ENCODE measurements at places on chromosomes 4 and X.
A peak's percentile ranks its signal among the peaks of the same experiment; 100 is the strongest.

- DNase-seq, result no peak
Measured at GRCh38 chr4:52996261-52997131, 134.4 kb downstream of the RASL11B start.

- no peak for DNase-seq
Measured at GRCh38 chr4:24315056-24315455, 269.3 kb downstream of the DHX15 start.

DNA sequence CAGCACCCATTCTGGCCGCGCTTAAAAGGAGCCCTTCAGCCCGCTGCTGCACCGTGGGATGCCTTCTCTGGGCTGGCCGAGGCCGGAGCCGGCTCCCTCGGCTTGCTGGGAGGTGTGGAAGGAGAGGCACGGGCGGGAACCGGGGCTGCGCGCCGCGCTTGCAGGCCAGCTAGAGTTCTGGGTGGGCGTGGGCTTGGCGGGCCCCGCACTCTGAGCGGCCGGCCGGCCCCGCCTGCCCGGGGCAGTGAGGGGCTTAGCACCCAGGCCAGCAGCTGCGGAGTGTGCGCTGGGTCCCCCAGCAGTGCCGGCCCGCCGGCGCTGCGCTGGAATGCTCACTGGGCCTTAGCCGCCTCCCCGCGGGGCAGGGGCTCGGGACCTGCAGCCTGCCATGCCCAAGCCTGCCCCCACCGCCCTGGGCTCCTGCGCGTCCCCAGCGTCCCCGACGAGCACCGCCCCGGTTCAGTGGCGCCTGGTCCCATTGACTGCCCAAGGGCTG, 111.3 kb downstream of the PCDH18 start:
- no peak for DNase-seq

GRCh38 chr4:140808256-140808655, 52.1 kb upstream of the TBC1D9 start:
- DNase-seq, result no peak

DNA sequence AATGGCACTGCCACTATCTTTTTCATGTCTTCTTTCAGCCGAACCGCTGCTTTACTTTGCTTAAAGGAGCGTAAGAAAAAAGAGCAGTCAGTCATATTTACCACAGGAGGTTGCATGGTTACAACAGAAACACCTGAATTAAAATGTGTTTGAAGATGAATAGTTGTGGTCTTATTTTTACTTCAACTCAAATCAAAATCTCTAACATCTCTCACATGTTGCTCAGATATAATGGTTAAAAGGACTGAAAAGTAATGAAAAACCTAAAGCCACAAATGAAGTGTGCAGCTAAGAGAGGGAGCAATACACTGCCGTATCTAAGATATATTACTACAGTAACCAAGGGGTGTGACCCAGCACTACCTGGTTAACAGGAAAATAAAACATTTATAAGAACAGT, 27.4 kb downstream of the FAM13A start:
- DNase-seq, result peak; percentile 15

DNA sequence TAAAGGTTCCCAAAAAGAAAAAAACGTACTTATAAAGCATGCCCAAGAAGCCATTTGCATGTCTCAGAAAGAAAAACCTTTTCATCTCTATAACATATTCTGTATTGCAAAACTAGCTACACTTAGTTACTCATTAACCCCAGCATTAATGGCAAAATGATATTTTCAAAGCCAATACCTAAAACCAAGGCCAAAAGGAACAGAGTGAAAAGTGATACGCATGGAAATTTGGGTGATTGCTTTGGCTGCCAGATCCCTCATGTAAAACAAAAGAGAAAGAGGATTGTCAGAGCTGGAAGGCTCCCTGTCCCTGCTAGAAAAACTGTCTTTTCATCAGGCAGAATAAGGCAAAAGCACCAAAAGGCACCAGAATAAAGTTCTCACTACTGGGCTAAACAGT, 46.8 kb upstream of the RADX start:
- DNase-seq, result no peak

- DNase-seq, result no peak
Measured at GRCh38 chrX:19814240-19814639, 73.2 kb downstream of the SH3KBP1 start.

GRCh38 chr4:173527103-173527891, 2.7 kb downstream of the HAND2 start:
- no peak for DNase-seq

- no peak for DNase-seq
Measured at GRCh38 chr4:176875446-176875930, 82.8 kb upstream of the VEGFC start.

- peak; percentile 42 for DNase-seq
Measured at GRCh38 chr4:56976837-56977320, 527 bp downstream of the NOA1 start.

DNA sequence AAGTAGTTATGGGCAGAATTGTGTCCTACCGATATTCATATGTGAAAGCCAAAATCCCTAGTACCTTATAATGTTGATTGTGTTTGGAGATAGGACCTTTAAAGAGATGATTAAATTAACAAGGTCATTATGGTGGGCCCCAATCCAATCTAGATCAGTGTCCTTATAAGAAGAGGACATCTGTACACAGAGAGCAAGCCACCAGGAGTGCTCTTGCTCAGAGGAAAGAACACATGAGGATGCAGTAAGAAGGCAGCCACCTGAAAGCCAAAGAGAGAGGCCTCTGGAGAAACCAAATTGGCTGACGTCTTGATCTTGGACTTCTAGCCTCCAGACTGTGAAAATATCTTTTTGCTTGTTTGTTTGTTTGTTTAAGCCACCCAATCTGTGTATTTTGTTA, 1290.8 kb upstream of the PABPC4L start:
- no peak for DNase-seq

Measured in activated CD4-positive, alpha-beta T cell treated with anti-CD3 and anti-CD28 coated beads, Interleukin-2, Interleukin-6, amounts not matched to agents 100 ng/mL and 50 ng/mL, durations not matched to agents 16 hours and 8 hours (primary cell).